ENCODE measurements at places on chromosomes 7 and 10. TPM values are rescaled to one million over a fixed set of nuclear protein-coding genes. Genes with fewer than 3 reads are reported as not detected.

DNA sequence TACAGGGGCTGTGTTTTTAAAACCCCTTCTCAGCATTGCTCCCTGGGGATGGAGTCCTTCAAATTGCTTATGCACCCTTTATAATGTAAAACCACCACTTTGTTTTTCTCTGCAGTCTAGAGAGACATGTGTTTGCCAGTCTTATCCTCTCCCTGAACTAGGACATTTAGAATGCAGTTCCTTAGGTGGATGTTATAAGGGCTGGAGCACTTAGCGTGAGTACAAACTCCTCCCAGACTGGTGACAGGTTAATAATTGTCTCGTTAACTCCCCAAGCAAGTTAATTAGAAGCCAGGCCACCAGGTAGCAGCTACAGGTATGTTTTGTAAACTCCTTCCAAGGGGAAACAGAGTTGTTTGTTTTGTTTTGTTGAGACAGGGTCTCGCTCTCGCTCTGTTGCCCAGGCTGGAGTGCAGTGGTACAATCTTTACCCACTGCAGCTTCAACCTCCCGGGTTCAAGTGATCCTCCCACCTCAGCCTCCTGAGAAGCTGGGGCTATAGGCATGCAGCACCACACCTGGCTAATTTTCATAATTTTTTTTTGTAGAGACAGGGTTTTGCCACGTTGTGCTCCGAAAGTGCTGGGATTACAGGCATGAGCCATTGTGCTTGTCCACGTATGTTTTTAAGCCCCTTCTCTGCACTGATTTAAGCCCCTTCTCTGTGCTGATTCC is 100.2 kb downstream of the FAM107B start:
- DNase-seq = no peak

DNA sequence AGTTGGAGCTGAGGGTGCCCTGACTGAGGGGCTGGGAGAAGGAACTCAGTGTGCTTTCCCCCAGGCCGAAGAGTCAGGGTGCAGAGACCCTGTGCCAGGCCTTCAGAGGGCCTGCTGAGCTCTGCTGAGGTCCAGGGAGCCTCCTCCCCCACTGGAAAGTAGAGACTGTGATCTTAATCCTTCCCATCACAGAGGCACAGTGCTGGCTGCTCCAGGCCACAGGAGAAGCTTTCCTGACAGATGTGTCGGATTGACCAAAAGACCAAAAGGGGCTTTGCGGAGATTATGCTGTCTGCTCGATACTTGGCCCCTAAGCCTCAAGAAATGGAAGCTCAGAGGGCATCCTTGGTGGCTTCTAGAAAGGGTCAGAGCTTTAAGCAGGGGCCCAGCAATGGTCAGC is 32.9 kb upstream of the BTRC start:
- DNase-seq = no peak

The ATG9B gene
- not detected for total RNA-seq

The CABCOCO1 gene
- total RNA-seq = 0.45 TPM

DNA sequence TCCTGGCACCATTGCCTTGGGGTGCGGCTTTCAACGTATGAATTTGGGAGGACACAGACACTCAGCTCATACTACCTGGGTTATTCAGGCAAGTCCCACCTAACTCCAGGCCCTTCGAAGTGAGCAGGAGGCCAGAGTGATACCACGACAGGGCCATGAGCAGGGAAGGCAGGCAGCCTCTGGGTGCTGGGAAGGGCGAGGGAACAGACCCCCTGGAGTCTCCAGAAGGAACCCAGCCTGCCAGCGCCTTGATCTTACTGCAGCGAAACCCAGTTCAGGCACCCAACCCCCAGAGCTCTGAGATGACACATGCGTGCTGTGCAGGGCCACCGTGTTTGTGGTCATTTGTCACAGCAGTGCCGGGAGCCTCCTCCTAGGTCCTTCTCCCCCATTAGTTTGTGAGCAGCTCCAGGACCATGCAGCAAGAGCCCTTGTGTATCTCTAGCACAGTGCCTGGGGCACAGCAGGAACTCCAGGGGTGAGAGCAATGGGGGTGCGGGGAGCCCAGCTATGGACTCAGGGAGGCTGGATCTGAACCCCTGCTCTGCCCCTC is 7.7 kb upstream of the INSIG1 start:
- DNase-seq = no peak

- DNase-seq = peak; percentile 45
Observed at GRCh38 chr10:71735709-71736569, 16.4 kb upstream of the C10orf105 start.

DNA sequence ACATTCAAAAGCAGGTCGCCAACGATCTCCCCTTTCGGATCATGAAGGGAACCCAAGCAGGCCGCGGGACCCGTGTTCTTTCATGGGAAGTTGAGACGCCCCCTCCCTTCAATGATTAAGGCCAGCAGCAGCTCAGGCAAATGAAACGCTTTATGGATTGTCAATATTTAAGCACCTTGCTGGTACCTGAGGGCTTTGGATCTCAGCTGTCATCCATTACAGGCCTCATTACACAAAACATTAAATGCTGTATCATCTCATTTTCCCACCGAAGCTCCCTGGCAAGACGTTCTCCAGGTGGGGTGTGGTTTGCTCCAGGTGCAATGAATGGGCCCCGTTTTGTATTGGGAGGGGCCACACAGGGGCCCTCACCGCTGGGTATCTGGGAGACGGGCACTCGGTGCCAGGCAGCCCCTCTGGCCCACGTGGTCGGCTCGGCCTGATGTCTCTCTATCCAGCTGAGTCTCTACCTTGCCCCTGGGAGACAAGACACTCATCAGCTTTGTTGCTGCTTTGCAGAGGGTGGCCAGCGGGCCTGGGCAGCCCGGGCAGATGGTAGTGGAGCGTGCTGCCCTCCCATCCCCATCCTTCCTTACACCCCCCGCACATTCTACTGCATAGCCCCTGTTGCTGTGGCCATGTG is 456.1 kb upstream of the FOXK1 start:
- no peak for DNase-seq

GRCh38 chr7:159000070-159000469 is 143.7 kb downstream of the DYNC2I1 start:
- DNase-seq = no peak

- DNase-seq = no peak
Observed at GRCh38 chr7:69358163-69358821, 240.0 kb upstream of the AUTS2 start.

The SLC39A12 gene
- total RNA-seq = 0.11 TPM

GRCh38 chr10:114042895-114043531 is 653 bp upstream of the ADRB1 start:
- peak; percentile 30 for DNase-seq

The TUBB8 gene
- 0.40 TPM for total RNA-seq

DNA sequence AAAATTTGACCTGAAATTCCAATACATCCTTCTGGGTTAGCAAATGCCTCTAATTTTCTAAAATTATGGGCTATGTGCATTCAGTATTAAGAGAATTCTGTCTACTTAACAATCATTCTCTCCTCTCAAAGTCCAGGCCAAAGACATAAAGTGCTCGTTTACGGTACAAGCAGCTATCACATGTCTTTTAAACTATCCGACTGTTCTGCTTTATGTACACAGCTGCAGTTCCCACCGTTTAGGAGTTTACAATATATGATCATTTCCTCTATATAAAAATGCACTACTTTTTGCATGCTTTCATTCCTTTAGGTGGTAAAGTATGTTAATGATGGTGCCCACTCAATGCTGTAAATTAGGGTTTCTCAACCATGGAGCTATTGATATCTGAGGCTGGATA is 34.0 kb downstream of the CDK6 start:
- DNase-seq = no peak

- no peak for DNase-seq
Observed at GRCh38 chr10:112546474-112546873, 99.5 kb downstream of the VTI1A start.

DNA sequence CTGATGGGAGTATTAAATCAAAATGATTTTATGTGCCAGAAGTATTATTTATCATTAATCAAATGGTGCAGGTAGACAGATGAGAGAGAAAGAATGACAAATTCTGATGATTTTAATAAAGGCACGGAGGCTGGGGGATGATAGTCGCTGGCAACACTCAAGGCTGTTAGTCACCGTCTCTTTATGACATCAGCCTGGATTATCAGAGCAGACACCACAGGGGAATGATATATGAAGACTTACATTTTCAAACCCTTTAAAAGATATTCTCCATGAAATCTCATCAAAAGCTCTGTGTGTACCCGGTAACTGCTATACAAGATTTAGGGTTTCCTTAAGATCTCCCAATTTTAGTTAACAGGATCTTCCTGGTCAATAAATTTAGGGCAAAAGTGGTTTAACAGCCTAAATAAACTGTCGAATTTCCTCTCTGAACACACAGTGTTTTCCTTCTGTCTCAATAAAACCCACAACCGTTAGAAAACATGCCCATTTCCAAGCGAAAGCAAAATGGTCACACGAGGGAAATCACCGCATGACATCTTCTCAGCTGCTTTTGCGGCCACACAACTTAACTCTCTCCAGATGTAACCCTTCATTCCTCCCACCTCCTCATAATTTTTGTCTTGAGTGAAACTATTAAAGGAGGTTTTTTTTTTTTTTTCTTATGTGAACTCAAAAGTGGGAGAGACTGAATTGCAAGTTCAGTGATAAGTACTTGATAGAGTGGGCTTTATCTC is 133.2 kb upstream of the FAM171A1 start:
- no peak for DNase-seq
